ENCODE measurements at places on chromosomes 5 and 9.

DNA sequence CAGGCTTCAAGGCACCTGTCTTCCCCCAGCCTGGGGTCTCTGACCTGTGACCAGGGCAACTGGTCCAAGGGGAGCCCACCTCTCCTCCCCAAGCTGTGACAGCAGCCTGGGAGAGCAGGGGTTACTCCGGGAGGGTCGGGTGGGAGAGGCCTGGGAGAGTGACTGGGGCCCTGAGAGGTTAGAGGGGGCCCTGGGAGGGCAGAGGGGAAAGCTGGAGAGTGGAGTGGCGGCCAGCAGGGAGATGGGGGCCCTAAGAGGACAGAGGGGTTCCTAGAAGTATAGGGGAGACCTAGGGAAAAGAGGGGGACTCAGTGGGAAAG is 302 bp downstream of the LCN9 start:
- DNase-seq: no peak

DNA sequence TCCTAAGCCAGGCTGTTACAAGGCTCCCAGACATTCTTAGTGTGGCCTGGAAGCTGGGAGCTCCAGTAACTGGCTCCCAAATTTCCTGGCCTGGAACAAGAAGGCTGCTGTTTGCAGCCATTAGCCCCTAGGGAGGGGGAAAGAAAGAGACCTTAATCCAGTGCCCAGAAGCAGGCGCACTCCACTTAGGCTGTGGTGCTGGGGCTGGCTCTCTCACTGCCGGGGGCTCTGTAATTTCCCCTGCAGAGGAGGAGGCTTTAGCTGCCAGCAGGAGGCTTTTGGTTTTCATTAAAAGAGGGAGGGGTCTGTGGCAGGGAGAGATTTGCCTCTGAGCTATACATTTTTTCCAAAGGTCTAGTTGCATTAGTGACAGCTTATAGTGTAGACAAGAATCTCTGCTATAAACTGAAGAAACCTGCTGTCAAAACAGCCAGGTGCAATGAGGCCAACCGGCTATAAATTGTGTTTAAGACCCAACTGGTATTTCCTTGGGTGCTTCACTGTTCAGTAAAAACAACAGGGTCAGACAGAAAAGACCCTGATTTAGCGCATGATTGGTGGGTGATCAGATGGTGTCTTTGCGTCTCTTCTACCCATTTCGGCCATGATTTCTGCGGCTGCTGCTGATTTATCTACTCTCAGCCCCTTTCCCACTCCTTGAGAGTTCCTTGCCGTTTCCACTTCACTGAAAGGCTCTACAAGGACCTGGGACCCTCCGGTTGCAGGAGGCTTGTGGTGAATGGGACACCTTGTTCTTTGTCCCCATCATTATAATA is 254.6 kb downstream of the AOPEP start:
- no peak for DNase-seq

DNA sequence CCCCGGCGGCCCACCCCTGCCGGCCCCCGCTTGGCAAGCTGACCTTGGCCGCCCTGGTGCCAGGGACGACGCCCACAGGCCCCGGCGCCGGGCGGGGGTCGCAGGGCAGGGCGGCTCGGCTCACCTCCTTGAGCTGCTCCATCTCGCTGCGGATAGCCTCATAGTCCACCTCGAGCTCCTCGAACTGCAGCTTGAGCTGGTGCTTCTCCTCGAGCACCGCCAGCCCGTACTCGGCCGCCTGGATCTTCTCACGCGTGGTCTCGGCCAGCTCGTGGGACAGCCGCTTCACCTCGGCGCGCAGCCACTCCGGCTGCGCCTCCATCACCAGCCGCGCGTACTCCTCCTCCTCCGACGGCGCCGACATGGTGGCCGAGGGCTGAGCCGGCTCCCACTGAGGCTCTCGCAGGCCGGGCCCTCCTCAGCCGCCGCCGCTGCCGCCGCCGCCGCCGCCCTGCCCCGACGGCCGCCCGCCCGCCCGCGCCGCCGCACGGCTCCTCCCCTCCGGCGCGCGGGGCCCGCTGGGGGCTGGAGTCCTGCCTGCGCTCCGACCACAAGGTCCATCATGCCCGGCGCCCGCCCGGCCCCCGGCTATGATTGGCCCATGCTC is at the start of gene BICD2:
Gene BICD2, minus strand, starts transcription at position 453 of the 607 bp plus-strand sequence. Its CDS starts 89 bp downstream, at position 364.
- DNase-seq: no peak

GRCh38 chr5:149133795-149134777 is 7.2 kb upstream of the ABLIM3 start:
- DNase-seq: no peak

DNA sequence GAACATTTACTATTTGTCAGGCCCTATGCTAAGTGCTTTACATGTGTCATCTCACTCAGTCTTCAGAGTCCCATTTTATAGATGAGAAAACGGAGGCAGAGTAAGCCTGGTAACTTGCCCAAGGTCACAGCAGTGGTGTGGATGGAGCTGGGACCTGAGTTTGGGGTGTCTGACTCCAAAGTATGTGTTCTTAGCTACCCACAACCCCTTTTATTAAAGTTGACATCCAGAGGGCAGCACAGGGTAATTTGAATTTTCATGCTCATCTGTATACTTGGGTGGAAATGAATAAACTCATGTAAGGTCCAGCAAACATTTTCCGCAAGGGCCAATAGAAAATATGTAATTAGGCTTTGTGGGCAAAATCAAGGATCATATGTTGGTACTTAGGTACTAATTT is 93.4 kb upstream of the SLC25A48 start:
- DNase-seq: no peak

DNA sequence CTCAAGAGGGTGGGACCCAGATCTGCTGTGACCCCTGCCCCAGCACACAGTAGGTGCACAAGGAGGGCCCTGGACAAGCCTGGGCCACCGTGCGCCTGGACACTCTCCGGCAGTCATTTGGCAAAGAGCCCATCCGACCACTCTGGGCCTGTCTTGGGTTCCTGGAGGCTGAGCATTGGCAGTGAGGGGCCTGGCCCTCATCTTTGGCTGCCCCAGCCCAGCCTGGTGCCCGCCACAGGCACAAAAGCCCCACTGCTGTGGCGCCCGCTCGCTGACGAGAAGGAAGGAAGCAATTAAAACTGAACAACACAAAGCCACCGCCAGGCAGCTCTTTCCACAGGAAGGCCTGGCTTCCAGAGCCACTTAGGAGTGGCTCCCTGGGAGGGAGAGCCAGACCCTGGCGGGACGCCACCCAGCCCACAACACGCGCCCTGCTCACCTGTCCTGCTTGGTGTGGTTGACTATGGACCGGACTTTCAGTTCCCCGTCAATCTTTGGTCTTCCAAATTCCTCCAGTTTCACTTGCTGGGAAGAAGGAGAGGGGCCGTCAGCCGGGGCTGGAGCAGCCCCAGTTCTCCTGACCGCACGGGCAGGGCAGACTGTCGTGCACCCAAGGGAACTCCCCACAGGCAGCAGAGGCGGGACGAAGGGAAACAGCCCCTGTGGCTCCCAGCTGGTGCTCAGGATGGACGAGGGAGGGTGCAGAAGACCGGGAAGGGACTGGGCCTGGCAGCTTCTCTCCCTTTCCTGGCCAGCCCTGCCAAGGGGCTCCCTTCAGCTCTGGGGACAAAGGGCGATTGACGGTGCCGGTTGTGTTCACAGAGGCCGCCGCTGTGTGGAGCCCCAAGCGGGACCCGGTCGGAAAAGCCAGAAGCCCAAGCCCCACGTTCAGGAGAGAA is 50.9 kb upstream of the SARDH start:
- no peak for DNase-seq

- DNase-seq: no peak
These were observed 112.4 kb upstream of the CTSL start for GRCh38 chr9:87613265-87614111.

- DNase-seq: no peak
These were observed 35.8 kb downstream of the PUM3 start for GRCh38 chr9:2808105-2808504.

DNA sequence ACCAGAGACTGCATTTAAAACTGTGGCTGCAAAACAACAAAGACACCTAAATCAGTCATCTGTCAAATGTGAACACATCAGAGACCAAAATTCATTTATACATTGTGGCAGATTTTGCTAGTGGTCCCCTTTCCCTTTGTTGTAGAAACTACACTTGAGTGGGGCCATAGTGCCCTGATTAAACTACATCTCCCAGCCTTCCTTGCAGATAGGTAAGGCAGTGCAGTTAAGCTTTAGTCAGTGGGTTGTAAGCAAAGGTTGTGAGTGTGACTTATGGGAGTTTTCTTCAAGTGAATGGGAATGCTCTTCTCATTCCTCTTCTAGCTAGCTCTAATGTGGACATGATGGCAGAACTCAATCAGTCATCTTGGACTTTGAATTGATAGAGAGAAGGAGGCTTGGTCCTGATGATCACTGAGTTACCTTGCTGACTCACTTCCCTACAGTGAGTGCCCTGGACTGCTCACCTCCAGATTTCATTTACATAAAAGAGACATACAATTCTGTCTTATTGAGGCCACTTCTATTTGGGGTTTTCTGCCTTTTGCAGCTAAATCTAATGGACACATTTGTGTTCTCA is 35.2 kb upstream of the SPARC start:
- no peak for DNase-seq

DNA sequence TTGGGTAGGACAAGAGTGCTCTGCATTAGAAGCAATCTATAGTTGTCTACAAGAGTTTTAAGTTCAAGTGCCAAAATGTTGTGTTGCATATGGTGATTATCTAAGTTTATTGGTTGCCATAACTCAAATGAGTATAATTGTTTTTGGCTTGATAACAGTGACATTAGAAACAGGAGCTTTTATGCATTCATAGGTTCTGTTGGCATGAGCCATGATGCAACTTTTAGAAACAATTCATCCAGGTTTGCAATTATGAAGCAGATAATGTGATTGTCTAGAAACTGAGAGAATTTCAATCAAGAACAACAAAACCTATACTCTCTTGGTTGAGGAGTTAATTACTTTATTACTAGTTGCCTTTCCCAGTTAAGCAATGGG is 137.0 kb downstream of the PBX3 start:
- no peak for DNase-seq
